ENCODE measurements at places on chromosomes 1 and 21.

DNA sequence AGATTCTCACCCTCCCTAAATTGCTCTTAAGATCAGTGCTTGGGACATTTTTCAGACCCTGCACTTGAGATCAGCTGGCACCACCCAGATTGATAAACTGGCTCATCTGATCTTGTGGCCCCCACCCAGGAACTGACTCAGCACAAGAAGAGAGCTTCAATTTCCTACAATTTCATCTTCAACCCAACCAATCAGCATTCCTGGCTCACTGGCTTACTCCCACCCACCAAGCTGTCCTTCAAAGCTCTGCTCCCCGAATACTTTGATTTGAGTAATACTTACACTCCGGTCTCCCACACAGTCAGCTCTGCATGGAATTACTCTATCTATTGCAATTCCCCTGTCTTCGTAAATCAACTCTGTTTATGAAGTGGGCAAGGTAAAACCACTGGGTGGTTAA, 461.9 kb upstream of the RGS18 start:
- DNase-seq, result no peak

DNA sequence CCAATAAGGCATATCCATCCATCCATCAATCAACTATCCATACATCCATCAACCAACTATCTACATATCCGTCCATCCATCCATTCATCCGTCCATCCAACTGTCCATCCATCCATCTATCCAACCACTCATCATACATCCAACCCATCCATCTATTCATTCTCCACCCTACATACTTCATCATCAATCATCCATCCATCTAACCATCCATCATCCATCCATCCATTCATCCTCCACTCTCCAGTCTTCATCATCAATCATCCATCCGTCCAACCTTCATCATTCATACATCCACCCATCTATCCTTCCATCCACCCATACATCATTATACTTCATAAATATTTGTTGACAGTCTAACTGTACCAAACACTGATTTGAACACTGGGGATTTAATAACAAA, 231.3 kb upstream of the DAB1 start:
- no peak for DNase-seq

DNA sequence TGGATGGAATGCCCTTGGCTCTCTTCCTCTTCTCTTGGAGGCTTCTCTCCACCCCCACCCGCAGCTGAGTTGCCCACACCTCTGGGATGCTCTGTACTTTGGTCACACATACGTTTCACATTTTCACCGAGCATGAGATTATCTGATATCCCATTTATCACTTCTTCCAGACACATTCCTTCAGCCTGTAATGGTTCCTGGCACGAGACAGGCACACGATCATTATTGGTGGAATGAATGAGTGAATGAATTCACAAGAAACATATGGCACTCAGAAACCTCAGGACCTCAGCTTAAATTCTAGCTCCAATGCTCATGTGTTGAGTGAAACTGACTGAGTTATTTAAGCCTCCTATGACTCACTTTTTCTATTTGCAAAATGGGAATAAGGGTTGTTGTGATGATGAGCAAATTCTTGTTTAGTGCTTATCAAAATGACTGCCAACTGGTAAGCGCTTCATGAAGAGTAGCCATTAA, 242.7 kb upstream of the JUN start:
- no peak for DNase-seq

- no peak for DNase-seq
These were observed 69.2 kb downstream of the CAPZB start for GRCh38 chr1:19416145-19416544.

GRCh38 chr21:31316488-31317169, 27.4 kb downstream of the TIAM1 start:
- DNase-seq, result no peak

DNA sequence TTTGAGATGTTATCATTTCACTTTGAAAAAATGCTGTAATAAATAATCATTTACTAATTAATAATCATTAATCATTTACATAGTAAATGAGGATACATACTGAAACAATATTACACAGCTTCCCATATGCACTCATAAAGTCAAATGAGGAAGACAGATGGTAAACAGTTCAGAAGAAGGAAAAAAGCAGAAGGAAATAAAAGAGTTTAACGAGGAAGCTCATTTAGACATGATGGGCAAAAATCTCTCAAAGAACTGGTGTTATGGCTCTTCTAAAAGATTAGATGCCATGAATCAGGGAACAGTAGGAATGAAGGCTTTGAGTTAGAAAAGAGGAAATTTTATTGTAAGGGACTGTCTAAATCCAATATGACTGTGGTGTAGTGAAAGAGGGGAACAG, 347.6 kb downstream of the PTPRC start:
- DNase-seq, result no peak

GRCh38 chr1:61120246-61120840, 38.0 kb downstream of the NFIA start:
- DNase-seq, result peak; percentile 17

GRCh38 chr1:176046926-176047325, 160.2 kb downstream of the COP1 start:
- DNase-seq, result no peak

- no peak for DNase-seq
These were observed 15.3 kb downstream of the BEND5 start for GRCh38 chr1:48761411-48761810.

DNA sequence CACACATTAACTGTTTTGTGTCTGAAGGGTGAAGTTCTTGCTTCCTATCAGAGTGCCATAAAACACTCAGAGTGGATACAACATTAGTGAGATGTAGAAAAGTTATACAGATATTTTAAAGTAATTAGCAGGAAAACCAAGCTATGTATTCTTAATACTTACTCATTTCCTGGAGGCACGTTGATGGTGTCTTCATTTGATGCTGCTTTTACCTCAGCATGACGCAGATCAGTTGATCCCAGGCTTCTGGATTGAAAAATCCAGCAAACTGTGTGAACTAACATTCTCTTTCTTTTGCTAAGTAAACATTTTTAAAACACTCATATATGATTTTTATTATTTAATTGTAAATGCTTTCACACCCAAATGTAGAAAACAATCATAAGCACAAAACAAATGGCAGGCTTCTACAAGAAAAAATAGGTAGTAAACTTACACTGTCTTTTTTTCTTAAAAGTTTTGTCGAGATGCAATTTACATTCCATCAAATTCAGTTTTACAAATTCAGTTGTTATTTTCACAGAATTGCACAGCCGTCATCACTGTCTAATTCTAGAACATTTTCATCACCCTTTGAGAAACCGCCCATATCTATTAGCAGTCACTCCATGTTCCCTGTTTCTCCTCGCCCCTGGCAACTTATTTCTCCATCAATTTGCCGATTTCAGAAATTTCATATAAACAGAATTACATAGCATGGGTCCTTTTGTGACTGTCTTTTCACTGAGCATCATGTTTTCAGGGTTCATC, 198.9 kb downstream of the LRRC7 start:
- no peak for DNase-seq

DNA sequence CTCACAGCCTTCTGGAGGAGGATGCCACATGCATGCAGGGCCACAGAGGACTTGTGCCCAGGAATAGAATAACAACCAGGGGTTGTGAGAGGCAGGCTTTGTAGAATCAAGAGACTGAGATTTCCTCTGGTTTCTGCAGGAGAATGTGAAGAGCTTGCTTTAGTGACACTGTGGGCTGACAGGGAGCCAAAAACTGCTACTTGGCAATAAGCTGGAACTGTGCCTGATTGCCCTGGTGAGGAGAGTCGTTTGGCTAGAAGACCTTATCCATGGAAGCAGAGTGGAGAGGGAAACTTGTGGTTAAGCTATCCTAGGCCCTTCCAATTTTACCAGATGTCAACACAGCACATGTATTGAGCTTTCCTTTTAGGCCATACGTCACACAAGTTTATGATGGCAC, 902.1 kb downstream of the MRPL39 start:
- no peak for DNase-seq

- no peak for DNase-seq
These were observed 90.5 kb downstream of the GDAP2 start for GRCh38 chr1:117838911-117839310.

DNA sequence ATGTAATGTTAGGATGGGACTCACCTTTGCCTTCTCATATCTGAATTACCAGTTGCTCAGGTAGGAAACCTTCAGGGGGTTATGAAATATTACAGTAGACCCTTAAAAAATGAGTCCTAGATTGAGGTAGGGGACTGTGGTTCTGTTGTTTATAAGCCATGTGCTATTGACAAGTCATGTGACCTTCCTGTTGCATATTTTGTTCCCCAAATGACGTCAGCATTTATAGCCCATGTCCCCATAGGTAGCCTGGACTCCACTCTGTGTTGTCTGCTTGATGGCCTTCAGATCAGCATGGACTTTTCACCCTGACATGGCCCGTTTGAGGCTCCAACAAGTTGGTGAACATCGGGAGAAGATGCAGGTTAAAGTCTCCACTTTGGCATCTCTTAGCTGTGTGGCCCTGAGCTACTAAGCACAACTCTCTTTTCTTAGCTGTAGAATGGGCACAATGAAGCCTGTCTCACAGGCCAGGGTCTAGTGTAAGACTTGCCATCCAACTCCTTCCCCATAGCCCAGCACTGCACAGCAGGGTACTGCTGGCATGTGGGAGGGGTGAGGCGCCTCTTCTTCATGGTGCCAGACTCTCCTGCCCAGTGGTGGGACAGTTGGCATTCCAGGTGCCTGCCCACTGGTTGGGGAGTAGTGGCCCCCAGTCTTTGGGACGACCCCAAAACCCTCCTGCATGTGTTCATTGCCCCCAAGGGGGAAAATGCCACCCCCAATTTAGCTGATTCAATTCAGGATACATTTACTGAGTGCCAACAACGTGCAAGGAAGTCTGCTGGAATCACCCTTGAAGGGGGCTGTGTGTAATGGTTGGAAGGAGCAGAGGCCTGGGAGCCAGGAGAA, 36.1 kb upstream of the TTC22 start:
- no peak for DNase-seq

GRCh38 chr1:109622137-109622892, 2.7 kb downstream of the AMPD2 start:
- DNase-seq, result no peak

GRCh38 chr1:115430441-115431158, 92.6 kb upstream of the NGF start:
- DNase-seq, result no peak

DNA sequence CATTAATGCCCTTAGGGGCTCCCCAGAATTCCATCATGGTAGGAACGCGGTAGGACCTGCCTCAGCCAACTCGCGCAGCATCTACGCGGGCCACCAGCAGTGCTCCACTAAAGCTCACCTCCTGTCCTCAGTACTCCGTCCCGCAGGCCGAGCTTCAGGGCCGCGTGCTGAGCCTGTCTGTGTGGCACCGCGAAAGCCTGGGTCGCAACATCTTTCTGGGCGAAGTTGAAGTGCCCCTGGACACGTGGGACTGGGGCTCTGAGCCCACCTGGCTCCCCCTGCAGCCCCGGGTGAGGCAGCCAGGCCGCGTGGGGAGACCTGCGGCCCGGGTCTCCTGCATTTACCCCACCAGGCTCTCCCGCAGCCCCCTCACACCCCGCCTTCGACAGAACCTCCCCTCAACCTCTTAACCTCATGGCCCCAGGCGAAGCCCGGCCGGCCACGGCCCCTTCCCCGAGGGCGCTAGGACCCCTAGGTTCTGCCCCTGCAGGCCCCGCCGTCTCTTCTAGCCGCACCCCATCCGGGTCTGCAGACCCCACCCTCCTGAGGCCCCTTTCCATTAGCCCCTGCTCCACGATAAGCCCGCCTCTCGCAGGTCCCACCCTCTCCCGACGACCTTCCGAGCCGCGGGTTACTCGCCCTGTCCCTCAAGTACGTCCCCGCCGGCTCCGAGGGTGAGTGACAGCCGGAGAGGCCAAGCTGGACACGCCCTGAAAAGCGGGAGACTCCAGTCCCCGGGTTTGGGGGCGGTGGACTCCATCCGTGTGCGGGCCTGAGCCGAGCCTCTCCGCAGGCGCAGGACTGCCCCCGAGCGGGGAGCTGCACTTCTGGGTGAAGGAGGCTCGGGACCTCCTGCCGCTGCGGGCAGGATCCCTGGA, 9.1 kb downstream of the SYTL1 start:
- DNase-seq, result peak; percentile 70

- DNase-seq, result no peak
These were observed 120.9 kb downstream of the HLX start for GRCh38 chr1:220999872-221000863.

DNA sequence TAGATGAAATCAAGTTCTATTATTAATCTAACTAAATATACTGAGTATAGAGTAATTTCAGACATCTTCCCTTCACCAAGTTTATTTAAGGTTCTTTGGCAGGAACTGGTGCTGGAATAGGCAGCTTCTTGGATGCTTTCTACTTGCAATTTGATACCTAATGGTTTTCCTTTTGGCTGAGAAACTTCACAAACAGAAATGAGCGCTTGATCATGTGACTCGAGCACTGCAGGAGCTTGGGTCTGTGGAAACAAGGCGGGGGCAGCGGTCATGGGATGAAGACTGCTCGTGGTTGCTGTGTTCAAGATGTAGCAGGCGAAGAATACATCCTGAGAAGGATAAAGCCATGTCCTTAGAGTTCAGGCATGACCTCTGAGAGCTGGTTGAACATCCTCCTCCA, 136.8 kb downstream of the PTPRC start:
- DNase-seq, result no peak

GRCh38 chr1:109768820-109769219, 5.1 kb upstream of the EPS8L3 start:
- no peak for DNase-seq

DNA sequence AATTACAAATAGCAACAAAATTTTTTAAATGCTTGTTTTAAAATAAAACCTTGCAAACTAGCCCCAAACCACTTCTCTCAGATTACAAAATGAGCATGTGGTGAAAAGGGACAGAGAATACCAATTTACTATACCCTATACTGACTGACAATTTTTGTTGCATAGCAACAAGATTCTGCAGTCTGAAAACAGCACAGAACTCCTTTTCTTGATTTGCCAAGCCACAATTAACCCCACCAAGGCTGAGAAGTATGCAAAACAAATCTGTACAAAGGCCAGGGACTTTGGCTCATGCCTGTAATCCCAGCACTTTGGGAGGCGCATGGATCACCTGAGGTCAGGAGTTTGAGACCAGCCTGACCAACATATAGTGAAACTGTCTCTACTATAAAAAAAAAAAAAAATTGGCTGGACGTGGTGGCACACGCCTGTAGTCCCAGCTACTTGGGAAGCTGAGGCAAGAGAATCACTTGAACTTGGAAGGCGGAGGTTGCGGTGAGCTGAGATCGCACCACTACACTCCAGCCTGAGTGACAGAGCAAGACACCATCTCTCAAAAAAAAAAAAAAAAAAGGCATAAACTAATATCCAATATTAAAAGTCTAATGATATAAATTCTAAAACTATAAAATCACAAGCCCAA, 21.8 kb downstream of the ENAH start:
- no peak for DNase-seq

DNA sequence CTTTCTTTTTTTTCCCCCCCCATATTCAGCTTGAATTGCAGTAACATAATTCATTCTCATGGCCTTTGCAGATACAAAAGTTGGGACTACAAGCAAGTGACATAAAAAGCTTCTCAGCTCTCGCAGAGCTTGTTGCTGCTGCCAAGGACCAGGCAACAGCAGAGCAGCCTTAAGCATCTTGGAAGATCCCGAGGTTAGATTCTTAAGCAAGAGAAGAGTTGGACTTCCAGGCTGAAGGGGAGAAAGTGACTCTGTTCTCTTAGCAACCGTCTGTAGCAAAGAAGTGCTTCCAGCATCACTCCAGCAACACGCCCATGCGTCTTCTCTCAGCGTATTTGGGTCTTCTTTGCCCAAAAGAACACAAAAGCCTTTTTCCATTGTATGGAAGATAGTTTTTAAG, 20.7 kb downstream of the AGT start:
- DNase-seq, result no peak

- no peak for DNase-seq
These were observed 495 bp downstream of the PI4KB start for GRCh38 chr1:151326619-151327222.
